ENCODE measurements at places on chromosomes 5 and 9.

- no peak for DNase-seq
Measured at GRCh38 chr9:127640908-127641545, 28.9 kb downstream of the STXBP1 start.

- no peak for DNase-seq
Measured at GRCh38 chr5:178995341-178995690, 196 bp upstream of the GRM6 start.

GRCh38 chr5:61332358-61332749, 296 bp downstream of the ZSWIM6 start:
- DNase-seq, result no peak

- no peak for DNase-seq
Measured at GRCh38 chr5:12616093-12616492, 711.8 kb upstream of the CTNND2 start.

DNA sequence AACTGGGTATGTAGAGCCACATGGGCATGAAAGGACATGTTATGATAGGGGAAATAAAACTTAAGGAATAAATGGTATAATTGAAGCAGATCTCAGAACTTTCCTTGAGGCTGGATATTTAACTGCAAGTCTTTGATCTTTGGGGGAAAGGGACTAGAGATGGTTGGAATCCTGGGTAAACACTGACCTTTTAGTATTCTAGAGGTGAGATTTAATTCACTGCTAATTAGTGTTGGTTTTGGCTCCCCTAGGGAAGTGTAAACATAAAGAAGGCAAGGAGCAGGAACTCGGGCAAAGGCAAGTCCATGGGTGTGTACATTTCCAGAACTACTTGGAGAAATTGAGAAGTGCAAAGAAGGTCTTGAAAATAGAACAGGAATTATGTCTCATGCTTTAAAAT, 16.6 kb downstream of the NIM1K start:
- no peak for DNase-seq

DNA sequence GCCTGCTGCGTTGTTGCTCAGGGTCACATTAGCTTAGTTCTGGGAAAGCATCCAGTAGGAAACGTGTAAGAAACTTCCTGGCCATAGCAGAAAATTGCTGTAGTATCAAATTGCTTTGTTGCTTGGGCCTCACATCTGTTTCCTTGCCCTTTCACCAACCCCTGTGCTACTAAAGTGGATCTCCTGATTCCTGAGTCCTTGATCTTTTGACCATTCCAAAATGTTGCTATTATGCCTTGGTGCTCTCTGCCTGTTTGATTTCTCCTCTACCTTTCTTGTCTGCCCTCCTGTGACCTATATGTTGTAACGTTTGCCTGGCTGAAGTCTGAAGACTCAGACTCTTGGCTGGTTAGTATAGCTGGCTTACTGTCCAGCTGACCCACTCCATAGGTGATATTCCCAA, 350.5 kb downstream of the ADGRV1 start:
- no peak for DNase-seq

- no peak for DNase-seq
Measured at GRCh38 chr5:29878599-29878998, 1314.9 kb upstream of the CDH6 start.

GRCh38 chr9:116450378-116451139, 236.5 kb upstream of the TRIM32 start:
- DNase-seq, result no peak
